Omental fat pad (tissue), 4 donors: ENCODE measurements at places on chromosomes 5 and 9. TPM values are rescaled to one million over a fixed set of nuclear protein-coding genes. Genes with fewer than 3 reads are reported as not detected.

GRCh38 chr5:34743878-34744277 is 87.8 kb downstream of the RAI14 start:
- DNase-seq: no peak

DNA sequence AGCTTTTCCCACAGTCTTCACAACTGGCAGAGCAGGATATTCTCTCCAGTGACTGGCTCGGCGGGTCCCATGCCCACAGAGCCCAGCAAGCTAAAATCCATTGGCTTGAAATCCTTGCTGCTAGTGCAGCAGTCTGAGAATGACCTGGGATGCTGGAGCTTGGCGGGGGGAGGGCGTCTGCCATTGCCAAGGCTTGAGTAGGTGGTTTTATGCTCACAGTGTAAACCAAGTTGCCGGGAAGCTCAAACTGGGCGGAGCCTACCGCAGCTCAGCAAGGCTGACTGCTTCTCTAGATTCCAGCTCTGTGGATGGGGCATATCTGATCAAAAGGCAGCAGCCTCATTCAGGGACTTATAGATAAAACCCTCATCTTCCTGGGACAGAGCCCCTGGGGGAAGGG is 194.1 kb downstream of the CCDC171 start:
- DNase-seq: no peak

Gene BTNL8
- 8.8 TPM for total RNA-seq

Gene TRMT10B
- 9.1 TPM for total RNA-seq
